ENCODE measurements at places on chromosomes 2 and 18. TPM values are rescaled to one million over a fixed set of nuclear protein-coding genes. Genes with fewer than 3 reads are reported as not detected.

GRCh38 chr18:74196220-74197119, 48.1 kb downstream of the TIMM21 start:
- H3K27ac ChIP-seq: no peak overlapping the region
- no peak overlapping the region for H3K4me3 ChIP-seq
- no peaks in the 10 kb centered on the region for H3K36me3 ChIP-seq
- no peaks in the 10 kb centered on the region for H3K4me1 ChIP-seq

The HMSD gene
- total RNA-seq: not detected

The DSG1 gene
- total RNA-seq: not detected

The CAPN10 gene
- total RNA-seq: 2.8 TPM

- H3K4me1 ChIP-seq: no peaks in the 10 kb centered on the region
- DNase-seq: no peak
- no peak overlapping the region for H3K27ac ChIP-seq
- no peaks in the 10 kb centered on the region for H3K36me3 ChIP-seq
- H3K27me3 ChIP-seq: no peaks in the 10 kb centered on the region
These were observed 230.6 kb downstream of the EIPR1 start for GRCh38 chr2:3146772-3147650.

DNA sequence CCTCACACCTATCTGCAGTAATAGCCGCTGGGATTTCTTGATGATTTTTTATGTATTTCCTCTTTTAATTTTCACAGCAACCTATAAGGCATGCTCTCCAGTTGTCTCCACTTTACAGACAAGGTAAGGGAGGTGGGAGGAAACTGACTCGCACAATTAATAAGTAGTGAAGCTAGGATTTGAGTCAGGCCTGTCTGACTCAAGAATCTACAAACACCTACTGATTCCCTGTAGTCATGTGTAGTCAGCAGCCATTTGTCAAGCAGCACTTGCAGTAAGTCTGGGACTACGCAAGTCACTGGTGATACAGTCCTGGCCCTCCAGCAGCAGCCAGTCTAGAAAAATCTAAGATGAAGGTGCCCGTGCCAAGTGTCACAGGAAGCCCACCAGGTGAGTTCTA, 193.6 kb upstream of the PKDCC start:
- no peaks in the 10 kb centered on the region for H3K27me3 ChIP-seq
- no peak overlapping the region for H3K27ac ChIP-seq
- no peaks in the 10 kb centered on the region for H3K36me3 ChIP-seq

The DNAH6 gene
- 2.4 TPM for total RNA-seq

The ASXL3 gene
- total RNA-seq: 25.0 TPM

The XDH gene
- not detected for total RNA-seq

The TSPYL6 gene
- not detected for total RNA-seq

DNA sequence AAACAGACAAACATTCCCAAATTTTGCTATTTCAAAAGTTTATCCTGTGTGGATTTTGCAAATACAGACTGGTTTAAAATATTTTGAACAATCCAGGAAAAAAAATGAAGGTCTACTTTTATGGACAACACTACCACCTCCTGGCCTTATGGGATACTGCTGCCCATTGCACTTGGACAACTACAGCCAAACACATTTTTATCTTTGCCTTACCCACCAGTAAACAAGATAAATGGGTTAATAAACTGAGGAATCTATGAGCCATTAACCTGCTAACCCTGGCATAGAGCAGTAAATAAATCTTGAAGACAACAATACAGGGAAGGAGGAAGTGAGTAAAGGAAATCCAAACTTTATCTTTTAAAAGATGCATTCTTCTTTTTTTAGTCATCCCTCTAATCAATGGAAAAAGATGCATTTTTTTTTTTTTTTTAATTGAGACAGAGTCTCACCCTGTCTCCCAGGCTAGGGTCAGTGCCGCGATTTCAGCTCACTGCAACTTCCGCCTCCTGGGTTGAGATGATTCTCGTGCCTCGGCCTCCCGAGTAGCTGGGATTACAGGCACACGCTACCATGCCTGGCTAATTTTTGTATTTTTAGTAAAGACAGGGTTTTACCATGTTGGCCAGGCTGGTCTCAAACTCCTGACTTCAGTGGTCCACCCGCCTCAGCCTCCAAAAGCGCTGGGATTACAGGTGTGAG, 2.1 kb upstream of the SPIRE1 start:
- H3K4me1 ChIP-seq: no peaks in the 10 kb centered on the region
- H3K4me3 ChIP-seq: no peak overlapping the region
- no peaks in the 10 kb centered on the region for H3K36me3 ChIP-seq

DNA sequence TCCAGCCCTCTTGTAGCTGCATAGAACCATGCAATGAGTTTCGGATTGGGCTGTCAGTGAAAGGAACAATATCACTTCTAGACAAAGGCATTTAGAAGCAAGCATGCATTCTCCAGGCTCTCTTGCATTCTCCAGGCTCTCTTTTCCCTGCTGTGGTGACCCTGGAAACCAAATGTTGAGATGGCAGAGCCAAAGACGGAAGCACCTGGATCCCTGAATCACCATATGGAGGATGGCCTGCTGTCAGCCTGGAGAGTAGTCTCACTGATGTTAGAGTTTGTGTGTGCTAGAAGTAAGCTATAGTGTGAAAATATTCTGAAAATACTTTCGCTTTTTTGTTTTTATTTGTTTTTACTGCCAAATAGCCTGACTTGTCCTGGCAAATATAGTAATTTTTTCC, 203.9 kb downstream of the C1D start:
- H3K36me3 ChIP-seq: no peaks in the 10 kb centered on the region
- H3K4me3 ChIP-seq: no peak overlapping the region
- H3K27me3 ChIP-seq: no peaks in the 10 kb centered on the region
- no peaks in the 10 kb centered on the region for H3K4me1 ChIP-seq
- H3K27ac ChIP-seq: no peak overlapping the region

GRCh38 chr2:29898999-29899398, 22.4 kb downstream of the ALK start:
- H3K4me3 ChIP-seq: no peak overlapping the region
- DNase-seq: no peak
- H3K27ac ChIP-seq: no peak overlapping the region
- no peaks in the 10 kb centered on the region for H3K27me3 ChIP-seq
- H3K36me3 ChIP-seq: no peaks in the 10 kb centered on the region
- H3K4me1 ChIP-seq: no peaks in the 10 kb centered on the region

- H3K27ac ChIP-seq: no peak overlapping the region
- no peaks in the 10 kb centered on the region for H3K27me3 ChIP-seq
- no peak overlapping the region for H3K4me3 ChIP-seq
- H3K4me1 ChIP-seq: no peaks in the 10 kb centered on the region
- DNase-seq: no peak
- no peaks in the 10 kb centered on the region for H3K36me3 ChIP-seq
These were observed 63.9 kb upstream of the TTC39C start for GRCh38 chr18:23950644-23951043.

The TMEM178A gene
- 3.9 TPM for total RNA-seq

DNA sequence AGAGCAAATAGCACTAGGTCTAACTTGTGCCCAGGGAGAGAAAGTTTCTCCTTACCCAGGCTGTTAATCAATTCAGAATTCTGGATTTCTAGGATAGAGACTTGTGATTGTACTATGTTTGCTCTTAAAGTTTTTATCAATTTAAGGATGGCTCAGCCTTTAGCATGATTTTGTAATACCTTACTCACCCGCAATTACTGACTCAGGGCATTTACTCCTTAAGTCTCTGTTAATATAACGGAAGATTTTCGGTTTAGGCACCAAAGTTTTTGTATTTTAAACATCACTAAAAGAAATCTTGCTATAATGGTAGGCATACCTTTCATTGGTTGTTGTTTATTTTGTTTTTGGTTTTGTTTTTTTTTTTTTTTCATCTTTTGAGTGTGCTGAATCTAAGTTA, 358.2 kb downstream of the RBM43 start:
- H3K27ac ChIP-seq: no peak overlapping the region
- DNase-seq: no peak
- no peaks in the 10 kb centered on the region for H3K27me3 ChIP-seq
- H3K4me1 ChIP-seq: no peaks in the 10 kb centered on the region

DNA sequence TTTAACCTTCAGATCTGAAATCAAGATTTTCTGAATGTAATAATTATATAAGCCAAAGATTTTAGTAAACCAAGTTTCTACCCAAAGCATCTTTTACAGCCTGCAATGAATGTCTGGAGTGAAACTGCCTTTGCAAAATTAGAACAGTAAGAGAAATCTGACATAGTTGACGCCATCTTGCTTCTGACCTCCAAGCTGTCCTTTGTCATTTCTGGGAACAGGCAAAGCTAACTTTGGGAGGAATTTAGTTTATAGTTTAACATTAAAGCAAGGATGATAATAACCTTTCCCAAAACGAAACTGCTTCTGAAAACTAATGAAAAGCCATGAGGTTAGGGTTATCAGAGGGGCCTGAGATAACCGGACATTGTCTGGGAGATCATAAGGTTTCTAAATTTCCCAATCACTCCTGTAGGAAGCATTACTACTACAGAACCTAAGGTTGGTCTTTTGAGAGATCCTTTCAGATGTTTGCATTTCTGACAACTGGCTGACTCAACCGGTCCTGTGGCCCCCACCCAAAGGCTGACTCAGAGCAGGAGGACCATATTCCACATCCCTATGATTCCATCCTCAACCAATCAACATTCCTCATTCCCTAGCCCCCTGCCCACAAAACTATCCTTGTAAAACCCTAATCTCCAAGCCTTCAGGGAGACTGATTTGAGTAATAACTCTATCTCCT, 124.5 kb downstream of the TMEM131 start:
- no peak overlapping the region for H3K4me3 ChIP-seq
- no peak overlapping the region for H3K27ac ChIP-seq
- DNase-seq: no peak
- H3K36me3 ChIP-seq: no peaks in the 10 kb centered on the region
- H3K27me3 ChIP-seq: no peaks in the 10 kb centered on the region

The CHRNG gene
- not detected for total RNA-seq

DNA sequence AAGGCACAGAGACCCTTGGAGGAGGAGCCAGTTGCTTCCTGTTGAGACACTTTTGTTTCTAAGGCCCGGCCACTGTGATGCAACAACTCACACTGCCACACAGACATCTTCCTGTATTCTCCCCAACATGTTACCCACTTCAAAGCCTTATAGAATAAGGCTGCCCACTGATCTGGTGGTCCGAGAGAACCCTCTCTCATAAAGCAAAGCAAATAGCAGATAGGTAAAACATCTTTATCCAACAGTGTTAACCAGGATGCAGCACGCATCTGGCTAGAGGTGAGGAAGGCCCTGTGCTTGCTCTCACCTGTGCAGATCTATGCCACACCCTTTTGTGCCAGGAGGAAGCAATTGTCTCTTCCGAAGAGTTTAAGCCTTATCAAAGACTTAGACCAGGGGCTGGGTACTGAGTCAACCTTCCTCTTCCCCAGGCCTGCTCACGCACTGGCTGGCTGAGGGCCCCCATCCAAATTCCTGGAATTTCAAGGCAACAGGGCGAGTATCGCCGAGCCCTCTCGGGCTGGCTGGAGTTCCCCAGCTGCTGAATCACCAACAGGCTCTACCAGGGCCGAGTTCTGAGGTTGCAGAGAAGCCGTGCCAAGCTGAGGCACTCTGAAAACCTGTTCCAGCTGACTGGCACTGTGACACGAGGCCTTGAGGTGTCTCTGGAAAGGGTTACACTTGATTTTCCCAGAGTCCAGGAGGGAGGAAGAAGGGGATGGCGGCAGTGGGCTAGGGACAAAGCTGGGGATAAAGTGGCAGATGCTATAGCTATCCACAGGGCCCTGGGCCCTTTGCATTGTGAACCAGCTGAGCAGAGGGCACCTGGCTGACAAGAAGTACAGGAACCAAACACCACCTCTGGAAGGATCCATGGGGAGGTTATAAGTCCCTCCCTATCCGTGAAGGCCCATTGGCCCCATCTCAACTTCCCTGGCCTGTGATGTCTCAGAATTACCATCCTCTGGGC, 29.3 kb downstream of the TGFA start:
- no peak overlapping the region for H3K4me3 ChIP-seq
- no peaks in the 10 kb centered on the region for H3K4me1 ChIP-seq
- H3K27ac ChIP-seq: no peak overlapping the region
- DNase-seq: no peak
- no peaks in the 10 kb centered on the region for H3K36me3 ChIP-seq

DNA sequence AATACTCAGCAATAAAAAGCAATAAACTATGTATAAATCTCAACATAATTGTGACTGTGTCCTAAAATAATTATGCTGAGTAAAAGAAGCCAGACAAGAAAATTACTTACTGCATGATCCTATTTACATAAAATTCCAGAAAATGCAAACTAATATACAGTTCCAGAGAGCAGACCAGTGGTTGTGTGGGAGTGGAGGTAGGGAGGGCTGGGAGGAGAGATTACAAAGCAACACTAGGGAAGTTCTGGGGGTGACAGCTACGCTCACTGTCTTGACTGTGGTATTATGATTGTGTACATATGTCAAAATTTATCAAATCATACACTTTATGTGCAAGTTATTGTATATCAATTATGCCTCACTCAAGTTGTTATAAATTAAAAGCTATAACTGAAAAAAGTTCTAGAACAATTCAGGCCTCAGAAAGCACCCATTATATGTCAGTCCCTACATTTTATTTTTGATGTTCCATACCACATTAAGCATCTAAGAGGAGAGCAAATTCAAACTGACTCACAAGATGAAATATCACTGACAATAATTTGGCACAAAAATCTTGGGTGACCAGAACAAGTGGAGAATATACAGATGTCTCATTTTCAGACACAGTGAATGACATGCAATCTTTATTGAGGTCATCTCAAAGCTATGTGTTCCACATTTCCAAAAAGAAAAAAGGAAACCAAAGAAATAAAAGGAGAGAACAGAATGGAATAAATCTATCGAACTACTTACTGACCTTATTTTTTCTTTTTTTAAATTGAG, 85.1 kb downstream of the ANTXR1 start:
- no peaks in the 10 kb centered on the region for H3K36me3 ChIP-seq
- DNase-seq: no peak
- H3K4me1 ChIP-seq: no peaks in the 10 kb centered on the region
- peak overlapping the region; percentile 3 for H3K27ac ChIP-seq
- H3K4me3 ChIP-seq: no peak overlapping the region

GRCh38 chr2:233768076-233768475, 8.0 kb downstream of the UGT1A1 start:
- DNase-seq: no peak
- no peaks in the 10 kb centered on the region for H3K27me3 ChIP-seq
- H3K27ac ChIP-seq: no peak overlapping the region
- no peak overlapping the region for H3K4me3 ChIP-seq
- no peaks in the 10 kb centered on the region for H3K4me1 ChIP-seq

DNA sequence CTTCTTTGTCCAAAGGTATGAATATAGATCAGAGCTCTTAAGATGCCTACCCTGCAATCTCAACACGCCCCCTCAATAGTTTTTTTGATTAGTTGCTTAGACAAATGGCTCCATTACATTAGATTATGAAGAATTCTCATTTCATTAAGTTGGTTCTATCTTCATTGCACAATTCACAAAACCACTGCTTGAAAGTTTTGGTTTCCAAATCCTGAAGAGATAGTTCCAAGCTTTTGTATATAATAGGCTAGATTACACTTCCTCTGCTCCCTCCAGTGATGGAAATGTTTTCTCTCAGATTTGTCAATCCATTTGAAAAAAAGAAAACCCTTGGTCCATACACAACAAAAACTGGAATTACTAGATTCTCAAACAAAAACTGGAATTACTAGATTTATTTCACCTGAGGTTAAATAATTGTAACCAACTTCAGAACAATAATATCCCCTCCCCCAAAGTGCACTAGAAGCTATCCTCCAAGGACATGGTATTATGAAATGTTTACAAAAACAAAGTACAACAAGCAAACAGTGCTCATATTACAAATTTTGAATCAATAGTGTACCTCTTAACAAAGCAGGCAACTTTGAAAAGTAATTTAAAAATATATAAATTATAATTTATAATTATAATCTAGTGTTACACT, 6.8 kb upstream of the TLK1 start:
- no peak for DNase-seq
- no peaks in the 10 kb centered on the region for H3K36me3 ChIP-seq
- H3K4me3 ChIP-seq: no peak overlapping the region
- no peaks in the 10 kb centered on the region for H3K27me3 ChIP-seq
- H3K27ac ChIP-seq: no peak overlapping the region
